ENCODE measurements at places on chromosomes 12 and 14.
A peak's percentile ranks its signal among the peaks of the same experiment; 100 is the strongest.

DNA sequence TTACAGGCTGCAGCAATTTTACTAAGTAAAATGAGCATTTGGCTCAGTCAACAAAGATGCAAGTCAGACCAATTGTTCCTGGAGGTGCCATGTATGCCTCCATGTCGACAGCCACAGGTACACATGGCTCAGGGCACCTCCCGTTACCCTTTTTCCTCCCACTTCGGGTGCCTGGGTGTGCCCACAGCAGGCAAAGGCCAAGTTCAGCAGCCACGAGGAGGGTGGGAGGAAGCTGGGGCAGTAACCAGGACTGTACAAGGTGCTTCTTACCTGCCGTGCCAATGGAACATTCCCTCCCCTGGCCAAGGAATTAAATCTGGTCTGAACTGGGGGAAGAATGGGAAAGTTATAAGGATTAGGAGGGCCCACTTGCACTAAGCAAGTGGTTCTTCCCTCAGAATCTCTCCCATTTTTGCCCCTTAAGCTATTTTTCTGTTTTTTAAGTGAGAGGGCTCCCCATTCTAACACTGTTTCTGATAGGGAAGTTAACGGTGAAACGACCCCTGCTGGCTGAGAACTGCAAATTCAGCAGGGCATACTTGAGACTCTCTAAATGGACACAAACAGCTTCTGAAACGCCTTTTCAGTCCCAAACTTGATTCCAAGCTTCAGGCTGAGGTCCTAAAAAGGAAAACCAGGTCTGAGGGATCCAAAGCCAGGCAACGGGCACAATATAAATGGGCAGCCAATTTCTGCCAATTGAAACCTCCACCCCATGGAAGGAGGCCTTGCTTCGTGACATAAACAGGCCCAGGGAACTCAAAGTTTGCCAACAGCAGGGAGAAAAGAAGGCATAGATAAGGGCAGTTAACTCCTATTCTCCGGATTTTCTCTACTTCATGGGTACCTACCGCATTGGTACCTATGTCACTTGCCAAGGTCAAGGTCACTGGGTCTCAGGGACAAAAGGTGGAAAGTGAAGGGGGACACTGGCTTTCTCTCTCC, 24.8 kb downstream of the CLECL1 start:
- peak; percentile 74 for DNase-seq

DNA sequence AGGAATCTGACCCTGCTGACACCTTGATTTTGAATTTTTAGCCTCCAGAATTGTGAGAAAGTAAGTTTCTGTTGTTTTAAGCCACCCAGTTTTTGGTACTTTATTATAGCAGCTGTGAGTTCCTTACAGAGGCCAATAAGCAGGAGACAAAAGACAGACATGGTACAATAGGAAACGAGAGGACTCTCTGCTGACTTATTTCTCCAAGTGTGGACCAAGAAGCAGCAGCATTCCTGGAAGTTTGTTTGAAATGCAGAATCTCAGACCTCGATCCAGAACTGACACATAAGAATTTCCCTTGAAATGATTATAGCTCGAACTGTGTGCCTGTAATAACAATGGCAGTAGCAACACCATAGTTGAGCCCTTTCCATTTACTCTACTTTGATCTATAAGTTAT, 31.9 kb upstream of the LUM start:
- no peak for DNase-seq

DNA sequence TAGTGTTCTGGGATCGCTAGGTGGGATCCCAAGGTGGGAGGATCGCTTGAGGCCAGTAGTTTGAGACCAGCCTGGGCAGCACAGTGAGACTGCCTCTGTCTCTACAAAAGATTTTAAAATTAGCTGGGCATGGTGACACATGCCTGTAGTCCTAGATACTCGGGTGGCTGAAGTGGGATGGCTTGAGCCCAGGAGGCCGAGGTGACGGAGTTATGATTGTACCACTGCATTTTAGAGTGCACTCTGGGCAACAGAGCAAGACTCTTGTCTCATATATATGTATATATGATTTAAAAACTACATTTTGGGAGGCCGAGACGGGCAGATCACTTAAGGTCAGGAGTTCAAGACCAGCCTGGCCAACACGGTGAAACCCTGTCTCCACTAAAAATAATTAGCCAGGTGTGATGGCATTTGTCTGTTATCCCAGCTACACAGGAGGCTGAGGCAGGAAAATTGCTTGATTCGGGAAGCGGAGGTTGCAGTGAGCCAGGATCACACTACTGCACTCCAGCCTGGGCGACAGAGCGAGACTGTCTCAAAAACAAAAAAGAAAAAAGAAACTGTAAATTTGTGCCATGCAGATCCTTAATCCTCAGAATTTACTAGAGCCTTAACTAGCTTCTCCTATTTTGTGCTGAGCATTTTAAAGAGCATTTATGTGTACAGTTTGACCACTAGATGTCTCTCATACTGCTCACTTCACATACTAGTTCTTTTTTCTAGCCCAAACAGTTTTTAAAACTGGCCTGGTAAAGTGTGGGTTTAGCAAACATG, 114.8 kb downstream of the MON2 start:
- DNase-seq, result peak; percentile 34

DNA sequence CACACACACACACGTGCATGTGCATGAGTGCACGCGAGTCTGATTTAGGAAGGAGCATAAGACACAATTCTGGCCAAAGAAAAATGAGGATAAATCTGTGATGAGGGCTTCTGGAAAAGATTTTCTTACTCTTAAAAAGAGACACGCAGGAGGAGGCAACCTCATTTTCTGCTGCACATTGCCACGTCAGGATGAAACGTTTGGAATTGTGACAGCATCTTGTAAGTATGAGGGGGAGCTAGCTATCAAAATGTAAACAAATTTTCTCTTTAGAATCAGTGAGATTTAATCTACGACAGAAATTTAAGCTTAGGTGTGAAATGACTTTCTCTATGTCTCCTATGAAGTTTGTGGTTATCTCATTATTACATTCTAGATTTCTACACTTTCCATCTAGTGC, 31.1 kb upstream of the NUBPL start:
- no peak for DNase-seq

DNA sequence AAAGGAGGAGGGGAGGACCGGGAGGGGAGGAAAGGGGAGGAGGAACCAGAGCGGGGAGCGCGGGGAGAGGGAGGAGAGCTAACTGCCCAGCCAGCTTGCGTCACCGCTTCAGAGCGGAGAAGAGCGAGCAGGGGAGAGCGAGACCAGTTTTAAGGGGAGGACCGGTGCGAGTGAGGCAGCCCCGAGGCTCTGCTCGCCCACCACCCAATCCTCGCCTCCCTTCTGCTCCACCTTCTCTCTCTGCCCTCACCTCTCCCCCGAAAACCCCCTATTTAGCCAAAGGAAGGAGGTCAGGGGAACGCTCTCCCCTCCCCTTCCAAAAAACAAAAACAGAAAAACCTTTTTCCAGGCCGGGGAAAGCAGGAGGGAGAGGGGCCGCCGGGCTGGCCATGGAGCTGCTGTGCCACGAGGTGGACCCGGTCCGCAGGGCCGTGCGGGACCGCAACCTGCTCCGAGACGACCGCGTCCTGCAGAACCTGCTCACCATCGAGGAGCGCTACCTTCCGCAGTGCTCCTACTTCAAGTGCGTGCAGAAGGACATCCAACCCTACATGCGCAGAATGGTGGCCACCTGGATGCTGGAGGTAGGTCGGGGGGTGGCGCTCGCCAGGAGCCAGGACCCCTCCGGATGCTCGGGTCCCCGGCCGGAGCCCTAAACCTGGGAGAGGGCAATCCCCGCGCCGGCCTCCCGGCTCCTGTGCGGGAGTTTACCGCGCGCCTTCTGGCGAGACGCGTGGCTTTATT, at the start of gene CCND2:
Gene CCND2, plus strand, starts transcription at position 111 of the 744 bp plus-strand sequence. Its CDS starts 279 bp downstream, at position 390.
- DNase-seq, result peak; percentile 69

DNA sequence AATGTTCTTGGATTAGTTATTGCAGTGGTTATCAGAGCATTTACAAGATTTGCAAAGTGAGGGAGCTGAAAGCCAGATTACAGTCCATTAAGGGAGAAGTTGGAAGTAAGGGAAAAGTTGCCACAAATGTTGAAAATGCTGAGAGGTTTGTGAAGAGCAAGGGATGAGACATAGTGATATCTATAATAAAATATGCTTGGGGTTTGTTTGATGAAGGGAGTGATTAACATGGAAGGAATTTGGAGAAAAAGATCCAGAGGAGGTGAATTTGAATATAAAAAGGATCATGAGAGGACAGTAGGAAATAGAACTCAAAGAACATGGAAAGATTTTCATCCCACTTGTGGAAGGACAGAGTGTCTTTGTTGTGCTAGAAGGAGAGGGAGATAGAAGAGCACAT, 19.3 kb upstream of the CCER1 start:
- no peak for DNase-seq

DNA sequence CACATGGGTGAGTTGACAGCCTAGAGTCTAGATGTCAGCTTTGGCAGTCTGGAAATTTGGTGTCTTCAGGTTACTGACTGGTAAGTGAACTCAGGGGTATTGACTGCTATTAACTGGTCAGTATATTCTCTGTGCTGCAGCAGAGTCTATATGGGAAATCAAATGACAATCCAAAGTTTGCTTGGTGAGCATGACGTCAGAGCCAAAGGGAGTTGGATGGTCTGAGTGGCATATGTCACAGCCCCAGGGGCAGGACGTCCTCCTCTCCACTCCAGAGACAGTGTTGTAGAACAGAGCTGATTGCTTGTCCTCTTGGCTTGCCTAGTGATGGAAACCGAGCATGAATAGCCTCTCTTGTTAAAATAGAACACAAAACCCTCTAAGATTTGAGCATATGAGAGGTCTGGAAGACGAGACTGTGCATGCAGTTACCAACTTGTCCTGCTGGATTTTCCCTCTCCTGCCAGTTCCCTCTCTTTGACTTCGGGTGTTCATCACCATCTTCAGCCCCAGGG, 3.3 kb upstream of the TBC1D30 start:
- no peak for DNase-seq

GRCh38 chr14:78282437-78282836, 112.3 kb downstream of the NRXN3 start:
- DNase-seq, result no peak

GRCh38 chr14:59631237-59631636, 54.6 kb upstream of the CCDC175 start:
- no peak for DNase-seq

DNA sequence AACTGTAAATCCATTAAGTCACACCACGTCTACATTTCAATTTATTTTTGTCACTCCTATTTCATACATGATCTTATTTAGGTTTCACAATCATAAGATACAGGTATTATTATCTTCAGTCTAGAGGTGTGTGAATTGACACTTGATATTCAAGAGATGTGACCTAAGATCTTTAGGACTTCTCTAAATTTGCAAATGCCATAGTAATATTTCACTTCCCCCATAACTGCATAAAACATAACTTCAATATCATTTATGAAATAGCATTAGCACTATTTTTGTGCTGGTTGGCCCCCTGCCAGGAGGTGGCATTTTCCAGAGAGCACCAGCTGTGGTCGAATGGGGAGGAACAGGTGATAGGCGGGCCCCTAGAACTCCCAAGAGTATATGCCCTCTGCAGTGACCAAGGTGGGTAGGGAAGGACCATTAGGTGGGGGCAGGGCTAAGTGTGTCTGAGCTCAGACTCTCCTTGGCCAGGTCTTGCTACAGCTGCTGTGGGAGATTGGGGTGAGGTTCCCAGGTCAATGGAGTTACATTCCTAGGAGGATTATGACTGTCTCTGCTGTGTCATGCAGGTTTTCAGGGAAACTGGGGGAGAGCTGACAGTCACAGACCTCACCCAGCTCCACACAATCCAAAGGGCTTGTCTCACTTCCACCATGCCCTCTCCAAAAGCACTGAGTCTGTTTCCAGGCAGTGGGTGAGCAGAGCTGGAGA, 49.2 kb upstream of the ERGIC2 start:
- DNase-seq, result no peak

GRCh38 chr14:104384776-104385071, 194.8 kb upstream of the C14orf180 start:
- no peak for DNase-seq

DNA sequence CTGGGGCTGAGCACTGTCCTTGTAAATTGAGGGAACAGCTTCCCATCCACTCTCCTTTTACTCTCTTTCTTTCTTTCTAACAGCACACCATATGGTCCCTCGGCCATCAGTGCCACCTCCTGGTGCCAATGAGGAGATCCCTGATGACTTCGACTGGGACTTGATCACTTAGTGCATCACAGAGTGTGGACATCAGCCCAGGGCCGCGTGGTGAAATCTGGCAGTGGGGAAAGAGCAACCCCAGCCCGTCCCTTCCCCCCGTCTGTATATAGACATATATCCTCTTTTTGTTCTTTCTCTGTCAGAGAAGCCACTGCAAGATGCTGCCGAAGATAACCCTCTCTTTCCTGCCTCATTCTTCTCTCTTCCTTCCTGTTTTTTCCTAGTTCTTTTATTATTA, 13.5 kb downstream of the C3AR1 start:
- DNase-seq, result no peak

DNA sequence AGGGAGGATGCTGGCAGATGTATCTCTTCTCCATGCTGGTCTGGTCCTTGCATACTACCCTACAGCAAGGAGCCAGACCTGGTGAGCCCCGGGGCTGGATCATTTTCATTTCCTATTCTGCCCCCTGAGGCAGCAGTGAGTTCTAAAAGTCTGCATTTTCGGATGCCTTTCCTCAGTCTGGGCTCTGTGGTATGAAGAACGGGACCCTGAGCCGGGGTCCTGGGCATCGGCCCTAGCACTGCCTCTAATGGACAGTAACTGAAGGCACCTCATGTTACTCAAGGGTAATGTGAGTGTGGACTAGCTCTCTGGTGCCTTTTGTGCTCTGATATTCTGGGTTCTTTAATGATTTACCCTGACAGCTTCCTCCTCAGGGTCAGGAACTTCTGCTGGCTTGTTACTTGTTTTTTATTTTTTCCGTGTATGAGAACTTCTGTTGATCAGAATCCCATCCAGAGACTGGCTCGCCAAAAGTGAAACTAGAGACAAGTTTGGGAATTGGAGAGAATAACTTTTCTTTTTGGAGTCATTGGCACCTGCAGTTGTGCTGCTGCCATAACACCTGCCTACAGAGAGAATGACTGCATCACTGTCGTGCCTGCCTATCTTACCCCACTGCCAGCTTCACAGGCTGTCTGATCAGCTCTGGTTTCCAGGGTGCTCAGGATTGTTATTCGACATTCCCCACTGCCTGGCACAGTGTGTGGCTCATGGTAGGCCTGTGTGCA, 62.3 kb downstream of the SUSD6 start:
- DNase-seq, result no peak

- no peak for DNase-seq
Measured at GRCh38 chr12:105445649-105446048, 115.2 kb downstream of the C12orf75 start.

DNA sequence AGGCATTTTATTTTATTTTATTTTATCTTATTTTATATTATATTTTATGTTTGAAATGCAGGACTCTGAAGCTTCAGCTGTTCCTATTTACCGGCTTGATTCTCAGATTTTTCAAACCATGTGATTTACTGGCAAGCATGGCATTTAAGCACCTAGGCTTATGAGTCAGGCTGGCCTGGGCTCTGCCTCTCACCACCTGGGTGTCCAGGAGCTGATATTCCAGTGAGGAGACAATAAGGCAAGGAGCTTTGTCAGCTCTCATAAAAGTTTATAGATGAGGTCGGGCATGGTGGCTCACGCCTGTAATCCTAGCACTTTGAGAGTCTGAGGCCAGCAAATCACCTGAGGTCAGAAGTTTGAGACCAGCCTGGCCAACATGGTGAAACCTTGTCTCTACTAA, 2.1 kb downstream of the DAO start:
- no peak for DNase-seq
